ENCODE measurements at places on chromosomes 5 and 9. TPM values are rescaled to one million over a fixed set of nuclear protein-coding genes. Genes with fewer than 3 reads are reported as not detected.

DNA sequence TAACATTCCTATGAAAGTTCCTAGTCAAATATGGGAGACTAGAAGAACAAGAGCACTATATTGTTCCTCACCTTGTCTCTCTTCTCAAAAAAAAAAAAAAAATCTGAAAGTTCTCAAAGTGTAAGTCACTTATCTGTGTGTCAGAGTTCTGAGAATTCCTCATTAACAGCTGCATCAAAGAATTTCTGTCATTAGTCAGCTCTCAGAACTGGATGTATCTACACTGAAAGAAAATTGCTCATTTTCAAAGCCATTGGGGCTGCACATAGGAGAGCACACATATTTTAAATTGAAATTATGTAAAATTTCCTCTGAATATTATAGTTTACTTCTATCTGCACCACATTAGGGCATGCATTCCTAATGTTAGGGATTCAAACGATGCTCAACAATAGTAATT lies 99.5 kb upstream of the FTMT start:
- no peak for DNase-seq

The RNF208 gene
- 6.5 TPM for total RNA-seq

The PKN3 gene
- 2.8 TPM for total RNA-seq

DNA sequence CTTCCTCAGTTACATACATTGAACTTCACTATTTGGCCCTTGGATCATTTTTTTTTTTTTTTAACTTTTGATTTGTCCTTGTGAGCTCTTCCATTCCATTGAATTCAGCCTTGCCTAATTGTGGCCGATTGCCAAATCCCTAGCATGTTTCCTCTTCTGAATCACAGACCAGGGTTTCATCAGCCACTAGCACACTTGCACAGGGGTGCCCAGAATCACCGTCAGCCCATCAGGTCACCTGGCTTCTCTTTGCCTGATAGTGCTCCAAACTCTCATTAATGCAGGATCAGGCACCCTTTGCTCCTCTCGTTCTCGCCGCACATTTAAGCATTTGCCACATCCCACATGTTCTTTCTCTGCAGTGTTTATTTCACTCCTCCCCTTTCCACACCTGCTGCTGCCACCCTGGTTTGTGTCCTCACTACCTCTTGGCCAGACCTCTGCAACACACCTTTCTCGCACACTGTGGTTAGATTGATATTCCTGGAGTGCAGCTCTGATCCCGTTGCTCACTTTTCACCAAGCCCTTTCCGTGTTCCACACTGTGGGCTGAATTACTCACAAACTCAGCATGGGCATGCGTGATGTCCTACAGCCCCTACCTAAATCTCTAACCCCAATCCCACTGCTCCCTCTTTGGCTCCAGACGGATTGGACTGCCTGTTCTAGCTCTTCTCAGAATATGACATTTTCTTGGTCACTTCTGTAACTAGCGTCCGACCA lies 9.8 kb downstream of the PIK3R1 start:
- DNase-seq = peak; percentile 69

- DNase-seq = no peak
Observed at GRCh38 chr5:6574537-6575245, 58.2 kb downstream of the NSUN2 start.

The CHD1 gene
- total RNA-seq = 29.1 TPM

GRCh38 chr5:59471463-59471862 lies 422.1 kb downstream of the PDE4D start:
- DNase-seq = no peak

The TEX48 gene
- not detected for total RNA-seq

DNA sequence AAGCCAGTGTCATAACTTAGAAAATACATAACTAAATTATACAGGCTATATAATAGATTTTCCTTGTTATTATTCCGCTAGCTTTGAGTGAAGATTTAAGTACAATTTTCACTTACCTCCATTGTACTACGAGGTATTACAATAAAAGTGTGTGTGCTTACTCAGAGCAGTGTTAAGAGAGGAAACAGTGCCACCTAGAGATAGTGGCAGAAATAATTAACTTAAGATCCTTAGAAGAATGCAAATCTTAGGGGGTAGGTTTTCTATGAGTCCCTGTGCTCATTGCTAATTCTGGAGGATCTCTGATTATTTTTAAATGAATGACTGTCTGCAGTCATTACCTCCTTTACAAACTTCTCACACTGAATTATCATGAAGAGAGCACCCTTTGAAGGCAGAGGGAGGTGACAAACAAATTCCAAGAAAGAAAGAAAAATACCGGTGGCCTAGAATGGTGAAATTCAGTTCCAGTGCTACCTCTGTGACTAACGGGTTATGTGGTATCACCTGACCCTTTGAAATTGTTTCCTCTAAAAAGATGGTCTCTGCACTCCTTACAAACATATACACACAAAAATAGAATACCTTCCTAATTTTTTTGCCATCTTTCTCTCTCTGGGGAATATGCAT lies 379.8 kb downstream of the TRIM36 start:
- no peak for DNase-seq

DNA sequence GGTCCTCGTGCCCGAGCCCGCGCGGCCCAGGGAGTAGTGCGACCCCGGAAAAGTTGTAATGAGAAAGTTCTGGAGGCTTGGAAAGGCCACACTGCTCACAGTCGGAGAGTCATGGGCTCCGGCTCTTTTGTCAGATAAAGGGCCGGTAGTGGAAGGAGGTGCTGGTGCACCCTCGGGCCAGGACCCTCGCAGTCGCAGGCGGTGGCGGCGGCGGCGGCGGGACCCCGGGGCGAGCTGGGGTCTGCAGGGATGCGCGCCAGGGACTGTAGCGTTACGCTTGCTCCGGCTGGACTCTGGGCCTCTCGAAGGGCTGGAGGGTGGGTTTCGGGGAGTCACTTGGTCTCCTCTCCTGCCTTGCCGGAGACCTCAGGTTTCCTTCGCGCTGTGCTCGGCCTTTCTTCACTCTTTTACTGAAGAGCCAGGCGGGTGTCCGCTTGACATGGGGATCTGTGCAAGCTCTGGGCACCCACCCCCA lies 1.5 kb downstream of the RORB start:
- DNase-seq = no peak

GRCh38 chr5:58810086-58810485 lies 227.2 kb downstream of the RAB3C start:
- DNase-seq = no peak

- DNase-seq = no peak
Observed at GRCh38 chr9:107251756-107252322, 31.2 kb upstream of the RAD23B start.

The SMU1 gene
- 18.7 TPM for total RNA-seq

GRCh38 chr5:100299261-100299660 lies 235.9 kb upstream of the FAM174A start:
- DNase-seq = no peak

The CDH18 gene
- not detected for total RNA-seq

GRCh38 chr5:28398185-28398584 lies 1359.8 kb upstream of the CDH9 start:
- no peak for DNase-seq

GRCh38 chr5:41822036-41822435 lies 48.2 kb downstream of the OXCT1 start:
- DNase-seq = no peak

DNA sequence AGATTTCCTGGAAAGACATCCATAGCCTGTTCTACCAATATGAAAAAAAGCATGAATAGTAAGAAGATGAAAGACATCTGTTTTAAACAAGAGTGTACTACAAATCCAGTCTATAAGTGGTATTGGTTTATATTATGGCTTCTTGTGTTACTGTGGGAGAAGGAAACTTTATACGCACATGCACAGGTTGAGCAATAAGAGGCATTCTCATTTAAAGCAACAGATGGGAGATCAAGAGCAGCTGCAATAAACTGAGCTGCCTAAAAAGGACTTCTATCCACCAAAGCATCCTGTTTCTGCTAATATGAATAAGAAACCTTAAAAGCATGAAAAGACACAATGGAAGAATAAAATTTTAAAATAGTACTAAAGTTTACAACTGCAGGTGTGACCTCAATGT lies 8.6 kb upstream of the PCDHB1 start:
- no peak for DNase-seq

- DNase-seq = no peak
Observed at GRCh38 chr9:105979290-105979689, 284.9 kb downstream of the TMEM38B start.

DNA sequence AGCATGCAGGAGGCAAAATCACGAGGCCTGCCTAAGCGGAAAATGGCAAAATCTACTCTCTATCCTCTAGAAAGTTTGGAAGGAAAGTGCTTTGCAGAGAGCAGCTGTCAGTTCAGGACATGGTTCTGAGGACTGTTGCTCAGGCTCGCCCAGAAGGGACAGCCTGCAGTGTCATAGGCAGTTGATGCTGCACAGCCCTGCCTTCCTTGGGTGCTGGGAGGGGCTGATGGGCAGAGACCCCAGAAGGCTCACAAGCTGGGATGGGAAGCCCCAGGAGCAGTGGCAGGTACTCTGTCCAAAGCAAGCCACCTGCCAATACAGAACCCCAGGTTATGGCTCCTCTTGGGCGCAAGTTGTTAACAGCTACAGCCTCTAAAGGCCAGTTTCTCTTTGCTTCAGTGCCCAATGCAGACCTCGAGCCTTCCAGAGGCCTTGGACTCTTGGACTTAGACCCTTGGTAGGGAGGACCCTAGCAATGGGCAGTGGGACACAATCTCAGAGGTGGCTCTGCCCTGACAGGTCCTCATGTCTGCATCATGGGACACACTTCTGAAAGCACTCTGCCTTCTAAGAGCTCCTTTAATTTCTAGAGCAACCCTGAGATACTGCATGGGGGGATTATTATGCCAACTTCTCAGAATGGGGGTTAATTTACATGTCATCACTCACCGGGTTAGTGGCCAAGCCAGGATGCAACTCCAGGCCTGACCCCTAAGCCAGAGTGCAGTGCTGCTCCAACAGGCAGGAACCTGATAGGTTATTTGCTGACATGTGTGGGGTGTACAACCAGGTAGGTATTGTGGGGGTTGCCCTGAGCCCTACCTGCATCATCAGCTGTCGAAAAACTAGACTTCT lies 57.1 kb downstream of the MACROH2A1 start:
- no peak for DNase-seq

GRCh38 chr5:65776441-65777141 lies 54.6 kb downstream of the NLN start:
- DNase-seq = no peak

DNA sequence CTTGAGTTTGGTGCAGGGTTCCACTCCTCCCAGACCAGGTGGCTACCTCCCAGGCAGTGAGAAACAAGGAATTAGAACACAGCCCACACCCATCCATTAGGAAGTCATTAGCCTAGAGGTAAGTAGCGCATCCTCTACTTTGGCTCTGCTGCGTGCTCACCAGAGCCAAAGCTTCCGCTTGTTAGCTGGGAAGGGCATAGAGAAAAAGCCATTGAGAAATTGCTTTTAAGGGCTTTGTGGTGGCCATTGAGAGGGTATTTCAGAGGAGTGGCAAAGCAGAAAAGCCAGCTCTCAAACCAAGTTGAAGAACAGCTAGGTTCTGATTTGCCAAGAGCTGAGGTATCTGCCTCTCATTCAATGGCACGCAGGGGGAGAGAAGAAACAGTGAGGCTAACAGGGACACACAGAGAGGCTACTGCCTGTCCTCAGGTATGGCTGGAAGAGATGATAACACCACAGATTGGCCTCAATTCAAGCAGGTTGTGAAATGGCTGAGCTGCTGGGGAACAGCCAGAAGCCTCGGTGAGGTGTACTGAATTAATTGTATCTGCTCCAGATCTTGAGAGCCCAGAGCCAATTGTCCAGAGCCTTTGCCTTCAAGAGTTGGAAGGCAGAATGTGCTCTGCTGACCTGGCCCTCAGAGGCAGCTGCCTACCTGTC lies 119.4 kb downstream of the NTRK2 start:
- no peak for DNase-seq

GRCh38 chr5:126801992-126802294 lies 25.0 kb downstream of the LMNB1 start:
- no peak for DNase-seq

The WNK2 gene
- total RNA-seq = 238 TPM

GRCh38 chr5:143606043-143606752 lies 202.7 kb upstream of the NR3C1 start:
- DNase-seq = no peak

DNA sequence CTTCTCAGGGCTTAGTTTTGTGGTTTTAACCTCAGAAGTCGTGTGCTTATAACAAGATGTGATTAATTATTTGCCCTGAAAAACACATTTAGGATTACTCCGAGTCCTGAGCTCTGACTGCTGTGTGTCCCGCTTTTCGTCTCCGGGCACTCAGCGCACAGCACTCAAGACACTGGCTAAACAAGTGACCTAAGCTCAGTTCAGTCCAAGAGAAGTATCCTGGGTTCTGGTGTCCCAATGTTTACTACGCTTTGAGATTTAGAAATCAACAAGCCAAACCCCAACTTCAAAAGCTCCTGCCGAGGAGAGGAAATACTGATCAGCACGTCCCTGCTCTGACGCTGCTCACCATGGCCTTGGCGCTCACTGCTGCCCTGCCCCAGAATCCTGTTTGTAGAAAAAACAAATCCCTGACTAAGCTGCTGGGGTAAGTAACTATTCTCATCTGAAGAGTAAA lies 53.2 kb downstream of the IPPK start:
- peak; percentile 6 for DNase-seq

The MYMK gene
- not detected for total RNA-seq

DNA sequence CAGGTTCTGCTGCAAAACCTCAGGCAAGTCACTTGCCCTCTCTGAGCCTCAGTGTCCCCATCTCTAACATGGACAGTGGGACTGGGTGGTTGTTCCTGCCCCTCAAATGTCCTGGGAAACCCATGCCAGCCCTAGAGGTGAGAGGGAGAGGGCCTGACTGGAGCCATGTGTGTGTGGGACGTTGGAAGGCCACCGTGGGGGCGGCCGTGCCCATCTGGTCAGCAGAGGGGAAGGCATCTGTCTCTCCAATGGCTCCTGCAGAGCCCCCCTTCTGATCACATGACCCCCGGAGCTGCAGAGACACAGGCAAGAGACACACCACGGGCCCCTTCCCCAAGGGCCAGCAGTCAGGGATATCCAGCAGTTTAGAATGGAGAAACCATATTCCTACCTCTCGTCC lies 1.7 kb downstream of the DNM1 start:
- DNase-seq = no peak

The FAM78A gene
- 1.5 TPM for total RNA-seq

The SLC46A2 gene
- not detected for total RNA-seq

GRCh38 chr9:98899408-98900056 lies 44.2 kb upstream of the COL15A1 start:
- DNase-seq = no peak

GRCh38 chr5:135847976-135848375 lies 13.5 kb downstream of the SLC25A48 start:
- DNase-seq = no peak

GRCh38 chr5:170075696-170076095 lies 30.0 kb upstream of the FOXI1 start:
- DNase-seq = no peak

DNA sequence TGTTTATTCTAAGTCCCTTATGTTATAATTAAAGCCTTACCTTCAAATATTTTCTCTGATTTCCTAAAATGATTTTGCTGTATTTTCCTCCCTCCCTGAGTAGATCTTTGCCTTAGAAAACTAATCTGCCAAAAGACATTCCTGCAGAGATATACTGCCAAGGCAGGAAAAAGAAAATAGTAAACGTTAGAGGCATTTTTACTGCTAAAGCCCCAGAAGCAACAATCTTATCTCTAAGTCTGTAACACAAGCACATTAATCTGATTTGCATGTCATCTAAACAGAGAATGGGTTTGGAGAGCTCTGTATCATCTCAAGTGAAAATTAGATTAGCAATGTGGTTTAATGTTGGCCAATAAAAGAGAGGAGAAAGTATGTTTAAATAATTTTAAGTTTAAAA lies 847.7 kb downstream of the MAT2B start:
- DNase-seq = no peak
